Tibial nerve (tissue), 4 donors: ENCODE measurements at places on chromosomes 7 and 10. TPM values are rescaled to one million over a fixed set of nuclear protein-coding genes. Genes with fewer than 3 reads are reported as not detected.

DNA sequence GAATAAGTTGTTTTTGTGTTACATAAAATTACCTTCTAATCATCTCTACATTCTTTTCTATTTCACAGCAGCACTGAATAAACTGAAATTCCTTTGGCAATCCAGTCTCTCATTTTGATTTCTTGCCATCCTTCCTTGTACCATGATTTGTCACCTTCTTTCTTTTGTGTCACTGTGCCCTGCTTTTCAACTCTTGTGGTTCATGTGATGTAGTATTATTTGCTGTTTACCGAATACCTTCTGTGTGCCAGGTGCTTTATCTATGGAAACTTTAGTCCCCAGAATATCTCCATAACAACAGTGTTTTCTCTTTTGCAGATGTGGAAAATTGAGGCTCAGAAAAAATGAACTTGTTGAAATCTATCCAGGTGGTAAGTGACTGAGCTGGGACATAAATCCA lies 220.3 kb downstream of the STK31 start:
- H3K4me3 ChIP-seq = no peak overlapping the region
- H3K36me3 ChIP-seq = no peaks in the 10 kb centered on the region
- H3K4me1 ChIP-seq = no peaks in the 10 kb centered on the region
- H3K27me3 ChIP-seq = no peaks in the 10 kb centered on the region
- no peak for DNase-seq

DNA sequence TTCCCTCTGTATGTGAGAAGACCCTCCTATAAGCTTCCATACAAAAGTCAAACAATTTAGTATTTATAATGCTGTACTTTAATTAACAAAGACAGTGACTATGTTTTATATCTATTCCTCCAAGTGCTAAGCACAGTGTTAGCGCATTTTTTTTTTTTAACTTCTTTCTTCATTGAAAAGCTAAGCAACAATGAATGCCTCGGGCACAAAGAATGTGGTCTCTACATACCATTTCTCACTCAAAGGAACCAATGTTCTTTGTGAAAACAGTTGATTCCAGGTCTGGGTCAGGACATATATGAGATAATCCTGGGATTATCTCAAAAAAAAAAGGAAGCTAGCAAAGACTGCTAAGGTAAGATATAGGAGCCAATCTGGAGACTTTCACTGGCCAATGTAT lies 26.2 kb upstream of the REEP3 start:
- no peak overlapping the region for H3K27ac ChIP-seq
- no peak for DNase-seq
- H3K36me3 ChIP-seq = no peaks in the 10 kb centered on the region
- no peaks in the 10 kb centered on the region for H3K27me3 ChIP-seq

GRCh38 chr7:122789156-122789555 lies 86.4 kb upstream of the RNF148 start:
- no peak overlapping the region for H3K4me3 ChIP-seq
- H3K27me3 ChIP-seq = no peaks in the 10 kb centered on the region
- DNase-seq = no peak
- no peaks in the 10 kb centered on the region for H3K36me3 ChIP-seq

DNA sequence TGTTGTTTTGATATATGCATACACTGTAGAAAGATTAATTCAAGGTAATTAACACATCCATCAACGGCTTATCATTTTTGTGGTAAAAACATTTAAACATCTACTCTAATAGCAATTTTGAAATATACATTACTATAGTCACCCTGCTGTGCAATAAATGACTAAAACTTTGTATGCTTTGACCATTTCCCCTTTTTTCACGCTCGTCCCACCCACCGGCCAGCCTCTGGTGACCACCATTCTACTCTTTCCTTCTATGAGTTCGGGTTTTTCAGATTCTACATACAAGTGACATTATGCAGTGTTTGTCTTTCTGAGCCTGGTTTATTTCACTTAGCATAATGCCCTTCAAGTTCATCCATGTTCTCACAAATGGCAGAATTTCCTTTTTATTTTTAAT lies 21.3 kb downstream of the CYCS start:
- no peak overlapping the region for H3K4me3 ChIP-seq
- no peaks in the 10 kb centered on the region for H3K36me3 ChIP-seq
- H3K27me3 ChIP-seq = no peaks in the 10 kb centered on the region
- DNase-seq = no peak
- H3K4me1 ChIP-seq = no peaks in the 10 kb centered on the region

GRCh38 chr10:76925636-76926405 lies 711.8 kb downstream of the KCNMA1 start:
- H3K27ac ChIP-seq = no peak overlapping the region
- DNase-seq = no peak
- H3K36me3 ChIP-seq = no peaks in the 10 kb centered on the region
- H3K4me1 ChIP-seq = peaks cover 14% of the 10 kb centered on the region
- no peaks in the 10 kb centered on the region for H3K27me3 ChIP-seq
- no peak overlapping the region for H3K4me3 ChIP-seq

GRCh38 chr10:77380191-77380590 lies 257.4 kb downstream of the KCNMA1 start:
- no peak overlapping the region for H3K27ac ChIP-seq
- no peak overlapping the region for H3K4me3 ChIP-seq
- H3K36me3 ChIP-seq = no peaks in the 10 kb centered on the region

Gene SGCE
- total RNA-seq = 167 TPM

Gene FMC1
- total RNA-seq = 8.6 TPM

Gene PLCE1
- total RNA-seq = 16.3 TPM

Gene TMEM72
- total RNA-seq = 0.20 TPM

Gene GRID2IP
- not detected for total RNA-seq

Gene LMOD2
- total RNA-seq = not detected

Gene PNLIPRP2
- not detected for total RNA-seq

Gene CLEC2L
- not detected for total RNA-seq
